ENCODE measurements at places on chromosomes 16 and 17. TPM values are rescaled to one million over a fixed set of nuclear protein-coding genes. Genes with fewer than 3 reads are reported as not detected.

The CHST5 gene
- not detected for total RNA-seq

The COPZ2 gene
- 80.5 TPM for total RNA-seq

The DBNDD1 gene
- 1.7 TPM for total RNA-seq

The LPO gene
- total RNA-seq, result not detected

The TP53TG3C gene
- total RNA-seq, result not detected

The C1QL1 gene
- not detected for total RNA-seq

- no peak for DNase-seq
These were observed 35.9 kb downstream of the HLF start for GRCh38 chr17:55300479-55301290.

DNA sequence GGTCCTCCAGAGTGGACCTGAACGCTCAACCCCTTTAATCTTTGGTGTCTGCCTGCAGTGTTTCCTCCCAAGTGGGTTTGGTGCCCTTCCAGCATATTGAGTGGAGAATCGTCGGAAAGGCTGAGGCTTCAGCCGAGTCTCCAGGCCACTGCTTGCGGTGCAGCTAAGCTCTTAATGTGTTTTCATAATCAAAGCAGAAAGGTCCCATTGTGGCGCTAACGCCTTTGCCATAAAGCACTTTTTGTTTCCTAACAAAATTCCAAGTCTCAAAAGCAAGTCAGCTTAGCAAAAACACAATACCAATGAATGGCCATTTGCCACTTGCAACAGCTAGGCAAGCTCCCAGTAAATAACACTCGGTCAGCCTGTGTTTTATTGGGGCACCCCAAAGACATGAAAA, 57.6 kb downstream of the KSR1 start:
- no peak for DNase-seq

GRCh38 chr16:19228575-19228974, 57.0 kb upstream of the CLEC19A start:
- no peak for DNase-seq

GRCh38 chr16:52573365-52574299, 26.7 kb upstream of the TOX3 start:
- no peak for DNase-seq

- DNase-seq, result no peak
These were observed 8.5 kb downstream of the ELOB start for GRCh38 chr16:2768403-2769089.

DNA sequence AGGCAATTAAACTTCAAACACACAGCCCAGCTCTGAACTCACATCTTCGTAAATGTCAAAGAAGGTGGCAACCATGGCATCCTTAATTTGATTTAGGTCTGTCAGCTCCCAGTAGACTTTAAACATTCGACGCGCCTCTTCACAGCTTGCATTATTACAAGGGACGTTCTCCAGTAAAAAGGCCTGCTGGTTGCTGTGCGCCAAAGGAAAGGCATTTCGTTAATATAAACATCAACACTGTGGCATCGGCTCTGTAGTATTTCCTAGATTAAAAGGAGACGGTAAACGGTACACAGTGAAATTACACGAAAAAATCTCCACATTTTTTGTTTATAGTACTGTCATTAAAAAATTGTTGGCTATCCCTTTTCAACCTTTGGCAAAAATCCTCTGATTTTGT, 116.8 kb upstream of the NETO2 start:
- DNase-seq, result no peak

GRCh38 chr17:82835122-82835521, 4.7 kb downstream of the ZNF750 start:
- DNase-seq, result no peak

GRCh38 chr16:10964891-10965326, 20.5 kb downstream of the CLEC16A start:
- DNase-seq, result no peak

- no peak for DNase-seq
These were observed 292.6 kb upstream of the SOX9 start for GRCh38 chr17:71828182-71828596.

DNA sequence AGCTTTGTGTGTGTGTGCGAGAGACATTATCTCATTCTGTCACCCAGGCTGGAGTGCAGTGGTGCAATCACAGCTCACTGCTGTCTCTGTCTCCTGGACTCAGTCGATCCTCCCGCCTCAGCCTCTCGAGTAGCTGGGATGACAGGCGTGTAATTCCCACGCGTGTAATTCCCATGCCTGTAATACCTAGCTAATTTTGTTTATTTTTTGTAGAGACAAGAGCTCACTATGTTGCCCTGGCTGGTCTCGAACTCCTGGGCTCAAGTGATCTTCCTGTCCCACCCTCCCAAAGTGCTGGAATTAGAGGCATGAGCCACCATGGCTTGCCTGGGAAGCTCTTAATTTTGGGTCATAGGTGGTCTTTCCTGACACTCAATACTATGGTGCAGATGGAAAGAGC, 205.3 kb upstream of the TNRC6C start:
- DNase-seq, result no peak

- peak; percentile 69 for DNase-seq
These were observed 15.4 kb upstream of the CTCF start for GRCh38 chr16:67546761-67547422.

Data from fibroblast of the aortic adventitia (primary cell).